ENCODE measurements at places on chromosomes 5 and 9.
A peak's percentile ranks its signal among the peaks of the same experiment; 100 is the strongest.

GRCh38 chr9:92133949-92134604 lies 18.9 kb upstream of the SPTLC1 start:
- peak; percentile 88 for DNase-seq

DNA sequence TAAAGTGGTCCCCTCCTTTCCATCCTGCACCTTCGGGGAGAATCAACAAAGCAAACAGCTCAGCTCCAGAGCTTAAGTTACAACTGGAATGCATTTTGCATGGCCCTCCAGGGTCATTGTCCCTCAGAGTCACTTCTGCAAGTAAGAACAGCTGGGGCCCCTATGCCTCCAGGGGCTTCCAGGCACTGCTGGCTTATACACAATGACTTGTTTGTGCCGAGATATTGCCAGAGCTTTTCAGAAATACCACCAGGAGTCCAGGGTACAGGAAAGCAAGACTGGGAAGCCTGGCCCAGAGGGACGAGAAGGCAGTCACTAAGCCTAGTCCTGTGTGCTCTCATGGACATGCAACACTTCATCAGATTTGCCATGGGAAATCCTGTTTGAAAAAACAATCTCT lies 11.3 kb downstream of the FRMD3 start:
- no peak for DNase-seq

DNA sequence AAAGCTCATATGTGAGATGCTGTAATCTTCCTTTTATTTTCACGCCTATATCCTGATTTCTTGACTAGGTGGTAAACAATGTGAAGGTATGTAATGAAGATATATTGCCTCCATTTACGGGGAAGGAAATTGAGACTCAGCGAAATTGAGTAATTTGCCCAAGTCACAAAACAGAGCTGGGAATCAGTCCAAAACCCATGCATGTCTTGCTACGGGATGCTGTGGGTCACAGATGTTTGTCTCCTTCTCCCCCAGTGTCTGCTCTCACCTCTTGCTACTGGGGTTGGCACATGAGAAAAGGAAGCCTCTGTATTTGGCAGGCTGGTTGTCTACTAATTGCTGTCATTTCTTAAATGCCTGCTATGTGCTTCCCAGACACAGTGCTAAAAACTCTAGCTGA lies 53.7 kb upstream of the TEX48 start:
- no peak for DNase-seq

DNA sequence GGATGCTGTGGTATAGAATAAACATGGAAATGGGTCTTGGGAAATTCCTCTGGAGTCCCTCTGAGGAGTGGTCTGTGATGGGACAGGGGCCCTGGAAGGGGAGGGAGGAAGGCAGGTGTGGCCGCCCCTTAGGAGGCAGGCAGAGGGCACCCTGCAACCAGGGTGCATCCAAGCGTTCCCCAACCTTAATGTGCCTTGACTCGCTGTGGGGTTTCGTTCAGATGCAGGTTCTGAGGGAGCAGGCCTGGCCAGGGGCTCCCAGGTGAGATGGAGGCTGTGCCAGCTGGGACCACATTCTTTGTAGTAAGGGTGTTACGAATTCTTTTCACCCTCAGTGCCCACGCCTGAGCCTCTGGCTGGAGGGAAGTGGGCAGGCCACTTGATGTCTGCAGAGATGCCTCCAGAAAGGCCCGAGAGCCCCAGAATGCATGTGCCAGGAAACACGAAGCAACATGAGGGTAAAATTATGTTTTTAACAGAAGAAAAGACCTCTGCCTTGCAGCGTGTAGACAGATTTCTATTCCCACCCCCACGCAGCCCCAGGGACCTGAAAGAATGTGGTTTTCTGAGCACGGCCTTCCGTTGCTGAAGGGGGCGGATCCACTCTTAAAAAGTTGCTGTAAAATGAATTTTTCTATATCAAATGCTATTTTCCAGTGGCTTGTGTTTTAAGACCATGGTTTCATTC lies 150.4 kb upstream of the IER5L start:
- peak; percentile 44 for DNase-seq

- peak; percentile 81 for DNase-seq
Observed at GRCh38 chr5:112951124-112951702, 25.4 kb upstream of the DCP2 start.

GRCh38 chr9:129544761-129545160 lies 76.1 kb downstream of the C9orf50 start:
- DNase-seq, result no peak

GRCh38 chr5:14745753-14746152 lies 81.2 kb downstream of the OTULIN start:
- peak; percentile 17 for DNase-seq

DNA sequence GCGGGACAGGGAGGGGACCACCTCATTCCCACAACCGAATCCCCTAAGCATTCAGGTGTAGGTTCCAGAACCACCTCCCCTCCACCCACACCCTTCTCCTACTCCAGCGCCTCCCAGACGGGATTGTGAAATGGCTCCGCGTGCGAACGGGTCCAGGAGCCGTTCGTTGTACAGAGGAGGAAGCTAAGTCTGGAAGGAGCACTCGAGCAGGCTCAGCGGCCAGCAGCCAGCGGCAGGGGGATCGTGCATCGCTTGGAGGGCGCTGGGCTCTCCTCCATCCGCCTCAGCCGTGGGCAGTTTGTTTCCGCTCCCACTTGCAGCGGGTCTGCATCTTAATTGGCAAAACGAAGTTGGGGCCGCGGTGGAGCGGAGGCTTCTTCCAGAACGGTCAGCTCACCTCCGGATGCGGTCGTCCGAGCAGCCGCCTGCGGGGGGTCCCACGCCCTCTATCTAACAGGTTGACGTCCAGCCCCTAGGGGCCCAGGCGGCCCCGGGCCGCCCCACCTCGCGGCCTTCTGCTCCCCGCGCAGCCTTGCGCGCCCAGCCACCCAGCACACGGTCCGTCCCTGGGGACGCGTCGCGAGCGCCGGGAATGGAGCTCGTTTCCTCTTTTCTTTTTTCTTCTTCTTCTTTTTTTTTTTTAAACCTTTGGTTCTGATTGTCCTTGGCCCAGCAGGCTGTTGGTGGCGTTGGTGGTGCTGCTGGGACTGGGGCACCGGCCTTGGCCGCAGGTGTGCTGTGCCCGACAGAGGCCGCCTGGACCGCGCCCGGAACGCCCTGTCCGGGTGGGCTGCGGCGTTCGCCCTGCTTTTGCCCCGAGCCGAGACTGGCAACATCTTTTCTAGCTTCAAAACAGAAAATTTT lies 3.9 kb upstream of the BARX1 start:
- DNase-seq, result no peak

DNA sequence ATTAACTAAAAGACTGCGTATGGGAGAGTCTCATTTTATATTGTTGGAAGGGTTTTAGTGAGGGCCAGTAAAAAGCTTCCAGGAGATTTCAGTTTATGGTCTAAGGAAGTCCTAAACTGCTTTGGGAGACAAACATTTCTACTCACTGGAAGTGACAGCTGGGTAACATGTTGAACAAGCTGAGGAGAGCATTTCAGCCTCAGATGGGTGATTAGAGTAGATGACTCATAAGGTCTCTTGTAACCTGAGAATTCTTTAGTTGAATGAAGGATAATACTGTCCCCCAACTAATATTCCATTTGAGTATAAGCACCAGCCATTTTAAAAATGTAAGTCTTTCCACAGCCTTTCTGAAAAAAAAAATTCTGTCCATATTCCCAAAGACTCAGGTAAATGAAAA lies 218.0 kb upstream of the C9orf72 start:
- DNase-seq, result no peak

- no peak for DNase-seq
Observed at GRCh38 chr9:128323212-128323730, 632 bp downstream of the COQ4 start.

DNA sequence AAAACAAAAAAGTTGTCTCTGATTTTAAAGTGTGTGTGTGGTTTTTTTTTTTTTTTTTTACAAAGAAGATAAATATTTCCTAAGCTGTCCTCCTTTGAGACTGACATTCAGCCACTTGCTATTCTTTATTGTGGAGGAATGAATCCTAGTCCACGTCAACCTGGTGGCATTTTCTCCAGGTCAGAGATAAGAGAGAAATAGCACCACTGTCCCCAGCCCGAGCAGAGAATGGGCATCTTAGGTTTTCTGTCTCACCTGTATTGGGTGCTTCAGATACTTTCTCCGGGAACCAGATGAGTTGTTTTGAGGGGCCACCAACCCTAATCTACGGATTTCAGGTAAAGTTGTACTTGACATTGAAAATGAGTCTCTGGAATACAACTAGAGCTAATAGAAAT lies 1.4 kb downstream of the ITGA2 start:
- no peak for DNase-seq

DNA sequence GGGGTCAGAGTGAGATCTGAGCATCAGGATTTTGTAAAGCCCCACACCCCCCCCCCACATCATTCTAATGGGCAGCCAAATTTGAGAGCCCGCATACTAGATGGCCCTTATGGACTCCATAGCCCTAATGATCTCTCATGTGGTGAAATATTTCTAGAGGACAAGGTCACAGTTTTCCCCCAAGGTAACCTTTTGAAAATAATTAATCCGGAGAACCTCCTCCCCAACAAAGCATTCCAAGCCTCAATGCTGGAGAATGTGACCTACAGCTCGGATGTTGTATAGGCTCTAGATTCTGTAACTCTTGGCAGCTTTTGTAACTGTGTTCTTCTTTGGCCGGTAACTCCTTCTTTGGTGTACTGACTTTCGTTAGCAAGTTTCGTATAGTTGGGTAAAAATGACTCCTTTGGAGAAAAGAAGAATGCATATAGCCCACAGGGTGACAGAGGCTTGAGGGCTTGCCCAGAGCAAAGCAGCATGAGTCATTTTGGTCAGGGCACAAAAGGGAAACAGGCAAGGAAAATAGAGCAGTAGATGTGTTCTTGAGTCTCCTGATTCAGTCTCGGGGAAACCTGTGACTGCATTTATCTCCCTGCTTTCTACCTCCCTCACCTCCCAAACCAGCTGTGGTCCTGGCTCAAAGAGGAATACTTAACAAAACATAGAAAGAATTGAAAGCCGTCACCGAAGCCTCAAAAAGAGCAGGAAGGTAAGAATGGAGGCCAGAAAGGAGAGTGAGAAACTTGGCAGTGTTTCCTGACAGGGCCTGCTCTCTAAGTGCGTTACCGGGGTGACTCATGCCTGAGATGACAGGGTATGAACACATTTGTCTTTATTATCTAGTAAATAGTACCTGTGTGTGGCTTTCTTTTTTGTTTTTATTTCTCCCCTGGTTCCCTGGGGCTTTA lies 6.6 kb upstream of the XPA start:
- peak; percentile 59 for DNase-seq

DNA sequence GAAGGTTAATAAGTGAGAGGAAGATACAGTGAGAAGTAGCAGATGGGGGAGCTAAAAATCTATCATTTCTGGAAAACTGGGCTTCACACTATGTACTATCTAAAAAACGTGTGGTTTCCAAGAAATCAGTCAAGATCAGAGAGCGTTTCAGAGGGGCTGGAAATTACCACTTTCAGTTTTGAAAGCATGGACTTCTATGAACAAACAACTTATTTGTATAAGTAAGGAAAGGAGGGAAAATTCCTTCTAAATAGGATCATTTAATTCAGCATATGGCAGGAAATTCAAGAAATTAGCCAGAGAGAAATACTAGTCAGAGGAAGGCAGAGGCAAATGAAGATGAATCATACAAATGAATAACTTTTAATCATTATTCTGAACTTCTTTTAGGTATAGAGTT lies 11.3 kb downstream of the TNC start:
- DNase-seq, result no peak

- no peak for DNase-seq
Observed at GRCh38 chr5:145981589-145982571, 45.5 kb downstream of the SH3RF2 start.

- DNase-seq, result no peak
Observed at GRCh38 chr5:107387526-107388140, 283.1 kb downstream of the EFNA5 start.

- DNase-seq, result no peak
Observed at GRCh38 chr9:37667706-37668105, 17.0 kb downstream of the FRMPD1 start.

DNA sequence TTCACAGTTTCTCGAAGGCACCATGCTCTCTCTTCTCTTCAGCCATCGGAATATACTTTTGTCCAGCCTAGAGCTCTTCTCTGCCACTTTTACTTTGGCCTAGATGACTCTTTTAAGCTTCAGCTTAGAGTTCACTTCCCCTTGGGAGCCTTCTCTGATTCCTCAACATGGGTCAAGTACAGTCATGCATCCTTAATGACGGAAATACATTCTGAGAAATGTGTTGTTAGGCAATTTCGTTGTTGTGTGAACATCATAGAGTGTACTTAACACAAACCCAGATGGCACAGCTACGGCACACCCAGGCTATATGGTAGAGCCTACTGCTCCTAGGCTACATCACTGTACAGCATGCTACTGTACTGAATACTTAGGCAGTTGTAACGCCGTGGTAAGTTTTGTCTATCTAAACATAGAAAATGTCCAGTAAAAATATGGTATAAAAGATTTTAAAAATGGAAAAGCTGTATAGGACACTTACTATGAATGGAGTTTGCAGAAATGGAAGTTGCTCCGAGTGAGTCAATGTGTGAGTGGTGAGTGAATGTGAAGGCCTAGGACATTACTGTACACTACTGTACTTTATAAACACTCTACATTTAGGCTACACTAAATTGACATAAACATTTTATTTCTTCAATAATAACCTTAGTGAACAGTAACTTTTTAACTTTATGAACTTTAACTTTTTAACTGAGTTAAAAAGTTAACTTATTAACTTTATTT lies 15.1 kb upstream of the TNFSF15 start:
- DNase-seq, result no peak

GRCh38 chr5:69367697-69368279 lies 1.5 kb downstream of the AK6 start:
- DNase-seq, result no peak

GRCh38 chr9:87336407-87336806 lies 161.3 kb upstream of the DAPK1 start:
- no peak for DNase-seq

GRCh38 chr9:93500571-93501298 lies 47.4 kb upstream of the FAM120AOS start:
- DNase-seq, result no peak

DNA sequence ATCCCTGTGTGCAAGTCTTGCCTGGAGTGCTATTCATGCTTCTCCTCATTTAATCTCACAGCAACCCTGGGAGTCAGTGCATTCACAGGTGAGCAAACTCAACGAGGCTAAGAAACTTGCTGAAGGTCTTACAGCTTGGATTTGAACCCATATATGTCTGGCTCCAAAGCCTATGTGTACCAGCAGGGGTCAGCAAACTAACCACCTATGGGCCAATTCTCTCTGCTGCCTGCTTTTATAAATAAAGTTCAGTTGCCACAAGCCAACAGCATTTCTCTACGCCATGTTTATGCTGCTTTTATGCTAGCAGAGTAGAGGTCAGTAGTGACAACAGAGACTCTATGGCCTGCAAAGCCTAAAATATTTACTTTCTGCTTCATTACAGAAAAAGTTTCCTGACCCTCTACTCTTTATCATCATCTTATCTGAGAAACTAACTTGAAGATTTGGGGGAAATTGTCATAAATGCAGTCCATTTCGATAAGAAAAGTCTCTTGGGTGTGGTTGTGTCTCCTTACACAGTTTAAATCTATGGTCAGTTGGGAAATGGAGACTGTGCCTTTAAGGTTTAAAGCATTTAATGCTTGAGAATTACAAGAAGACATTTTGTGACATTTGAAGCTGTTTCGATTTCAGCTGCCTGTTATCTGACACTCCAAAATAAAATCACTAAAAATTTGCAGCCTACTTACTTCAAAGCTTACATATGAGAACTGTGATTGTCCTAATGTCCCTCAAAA lies 137.7 kb downstream of the PRELID2 start:
- peak; percentile 35 for DNase-seq

- no peak for DNase-seq
Observed at GRCh38 chr5:421901-422300, 21.1 kb upstream of the EXOC3 start.
